ENCODE measurements at places on chromosomes 2 and 18.

DNA sequence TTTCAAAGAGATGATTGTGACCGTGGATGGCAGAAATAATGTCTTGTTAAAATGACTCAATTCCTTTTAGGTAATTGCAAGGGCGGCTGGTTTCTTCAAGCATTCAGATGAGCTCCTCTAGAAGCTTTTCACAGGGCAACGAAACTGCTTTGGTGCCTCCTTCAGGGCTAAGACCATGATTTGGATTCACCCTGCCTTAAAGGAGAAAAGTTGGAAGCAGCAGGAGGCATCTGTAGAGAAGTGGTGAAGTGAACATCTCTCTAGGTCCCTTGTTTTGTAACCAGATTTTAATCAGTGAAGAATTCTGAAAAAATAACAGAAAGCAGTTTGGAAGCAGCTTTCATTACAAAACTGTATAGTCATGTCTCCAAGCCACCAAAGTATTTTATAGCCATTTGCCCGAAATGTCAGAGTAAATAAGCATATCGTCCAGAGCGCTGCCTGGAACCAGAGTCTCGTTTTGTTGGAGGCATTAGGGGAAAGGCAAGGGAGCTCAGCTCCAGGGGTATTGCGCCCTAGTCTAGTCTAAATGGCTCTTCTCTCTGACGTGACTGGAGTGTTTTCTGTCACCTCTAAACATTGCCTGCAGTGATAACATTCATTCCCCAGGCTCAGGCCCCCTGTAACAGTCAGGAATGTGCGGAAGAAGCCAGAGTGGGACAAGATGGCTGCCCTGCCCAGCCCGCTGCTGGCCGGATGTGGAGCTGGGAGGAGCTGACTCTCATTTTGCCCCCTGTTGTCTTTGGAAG, 57.8 kb upstream of the ITGB6 start:
- no peak for DNase-seq

DNA sequence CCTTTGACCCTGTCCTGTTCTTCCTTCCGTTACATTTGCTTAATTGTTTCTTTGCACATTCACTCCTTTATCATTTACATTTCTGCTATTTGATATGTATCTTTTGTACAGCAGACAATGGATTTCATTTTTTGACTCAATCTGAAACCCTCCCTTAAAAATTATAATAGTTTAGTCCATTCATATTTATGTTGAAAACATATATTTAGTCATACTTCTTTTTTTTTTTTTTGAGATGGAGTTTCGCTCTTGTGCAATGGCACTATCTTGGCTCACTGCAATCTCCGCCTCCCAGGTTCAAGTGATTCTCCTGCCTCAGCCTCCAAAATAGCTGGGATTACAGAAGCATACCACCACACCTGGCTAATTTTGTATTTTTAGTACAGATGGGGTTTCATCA, 95.3 kb upstream of the TGFA start:
- DNase-seq = no peak

DNA sequence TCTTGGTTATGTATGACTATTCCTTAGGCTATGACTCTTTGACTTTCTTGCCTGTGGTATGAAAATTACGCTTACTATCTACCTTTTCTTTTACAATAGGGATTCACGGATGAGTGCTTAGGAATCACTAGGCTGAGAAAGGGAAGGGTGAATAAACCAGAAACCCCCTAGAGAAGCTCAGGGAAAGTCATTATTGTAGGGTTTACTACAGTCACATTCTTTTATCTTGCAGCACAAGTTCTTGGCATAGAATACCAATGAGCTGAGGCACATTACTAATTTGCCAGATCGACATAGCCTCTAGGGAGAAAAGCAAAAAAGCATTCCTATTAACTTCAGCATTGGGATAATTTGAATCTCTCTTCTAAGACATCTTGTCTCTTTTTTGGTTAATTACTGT, 103.3 kb downstream of the ST6GAL2 start:
- no peak for DNase-seq

DNA sequence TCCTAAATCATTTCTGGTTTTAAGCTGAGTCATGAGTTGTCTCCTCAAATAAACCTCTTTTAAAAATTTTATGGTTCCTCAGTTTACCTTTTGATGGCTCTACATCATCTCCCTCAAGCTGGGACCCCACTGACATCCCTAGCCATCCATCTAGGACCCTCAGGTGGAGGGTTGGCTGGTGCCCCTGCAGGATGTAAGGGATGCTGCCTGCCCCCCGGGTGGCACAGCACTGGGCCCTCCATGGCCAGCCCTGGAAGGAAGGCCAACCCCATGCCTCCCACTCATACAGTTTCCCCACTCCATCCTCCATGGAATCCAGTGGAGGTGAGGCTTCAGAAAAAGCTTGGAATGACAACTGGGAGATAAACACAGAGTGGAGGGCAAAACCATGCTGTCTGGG, 17.2 kb upstream of the GPC1 start:
- DNase-seq = no peak

- no peak for DNase-seq
These were observed 296 bp downstream of the TTC21B start for GRCh38 chr2:165953306-165953654.

DNA sequence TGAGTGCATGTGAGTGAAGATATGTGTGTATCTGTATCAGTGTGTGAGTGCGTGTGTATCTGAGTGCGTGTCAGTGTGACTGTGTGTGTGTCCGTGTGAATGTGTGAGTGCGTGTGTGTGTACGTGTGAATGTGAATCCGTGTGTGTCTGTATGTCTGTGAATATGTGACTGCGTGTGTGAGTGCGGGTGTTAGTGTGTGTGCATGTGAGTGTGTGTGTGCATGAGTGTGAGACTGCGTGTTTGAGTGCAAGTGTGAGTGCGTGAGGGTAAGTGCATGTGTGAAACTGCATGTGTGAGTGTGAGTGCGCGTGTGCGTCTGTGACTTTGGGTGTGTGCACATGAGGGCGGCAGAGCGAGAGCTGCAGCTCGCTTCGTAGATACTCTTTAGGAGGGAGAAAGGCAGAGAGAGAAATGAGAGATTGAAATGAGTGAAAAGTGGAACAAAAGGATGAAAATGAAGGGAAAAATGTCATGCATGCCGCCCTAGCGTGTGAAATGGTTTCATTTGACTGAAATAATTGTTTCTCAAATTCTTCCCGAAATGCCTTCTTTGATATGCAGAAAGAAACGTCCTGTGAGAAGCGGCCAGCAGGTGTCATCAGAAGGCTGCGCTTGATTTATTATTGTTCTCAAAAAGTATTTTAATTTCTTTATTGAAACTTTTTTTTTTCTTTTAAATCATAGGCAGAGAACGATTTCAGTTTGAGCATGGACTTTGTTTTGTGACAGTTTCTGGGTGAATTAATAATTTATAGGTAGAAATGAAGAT, 25.6 kb downstream of the ZNF407 start:
- DNase-seq = peak; percentile 23

- DNase-seq = no peak
These were observed 84.3 kb downstream of the MAP3K20 start for GRCh38 chr2:173159791-173160463.

DNA sequence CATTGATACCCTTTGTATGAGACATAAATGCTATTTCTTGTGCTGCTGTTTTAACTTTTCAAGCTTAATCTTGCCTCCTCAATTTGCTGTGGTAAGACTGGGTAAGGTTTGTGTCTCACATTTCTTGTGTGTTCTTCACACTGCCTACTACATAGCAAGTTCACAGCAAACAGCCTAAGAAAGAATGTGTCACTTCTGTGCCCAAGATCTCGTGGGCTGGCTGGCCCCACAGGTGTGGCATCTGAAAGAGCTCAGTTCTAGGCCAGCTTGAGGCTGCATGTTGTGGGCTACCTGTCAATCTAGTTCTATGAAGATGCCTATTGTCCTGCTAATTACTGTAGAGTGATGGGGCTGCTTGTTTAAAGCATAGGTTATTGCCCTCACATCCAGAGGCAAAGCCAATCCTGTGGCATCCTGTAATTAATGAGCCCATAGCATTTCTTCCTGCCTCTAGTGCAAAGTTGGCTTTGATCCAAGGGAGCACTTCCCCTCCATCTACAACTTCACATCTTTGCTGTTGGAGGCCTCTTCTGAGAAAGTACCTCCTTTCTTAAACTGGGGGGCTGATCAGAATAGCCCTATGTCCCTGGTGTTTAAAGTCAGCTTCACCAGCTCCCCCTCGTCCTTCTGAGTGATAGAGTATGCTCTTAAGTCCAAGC, 40.9 kb upstream of the ASPRV1 start:
- DNase-seq = no peak

- no peak for DNase-seq
These were observed 3.9 kb upstream of the CNDP2 start for GRCh38 chr18:74492259-74492658.

DNA sequence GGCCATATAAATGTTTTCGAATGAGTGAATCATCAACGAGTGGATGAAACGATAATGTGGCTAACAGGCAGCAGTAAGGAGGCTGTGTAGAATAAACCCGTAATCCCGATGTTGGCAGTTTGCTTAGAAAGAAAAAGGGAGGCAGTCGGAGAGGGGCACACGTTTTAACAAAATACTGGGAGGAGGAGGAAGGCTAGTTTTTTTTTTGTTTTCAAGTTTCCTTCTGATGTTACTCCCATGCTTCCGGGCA, 476 bp upstream of the MSH2 start:
- DNase-seq = no peak

DNA sequence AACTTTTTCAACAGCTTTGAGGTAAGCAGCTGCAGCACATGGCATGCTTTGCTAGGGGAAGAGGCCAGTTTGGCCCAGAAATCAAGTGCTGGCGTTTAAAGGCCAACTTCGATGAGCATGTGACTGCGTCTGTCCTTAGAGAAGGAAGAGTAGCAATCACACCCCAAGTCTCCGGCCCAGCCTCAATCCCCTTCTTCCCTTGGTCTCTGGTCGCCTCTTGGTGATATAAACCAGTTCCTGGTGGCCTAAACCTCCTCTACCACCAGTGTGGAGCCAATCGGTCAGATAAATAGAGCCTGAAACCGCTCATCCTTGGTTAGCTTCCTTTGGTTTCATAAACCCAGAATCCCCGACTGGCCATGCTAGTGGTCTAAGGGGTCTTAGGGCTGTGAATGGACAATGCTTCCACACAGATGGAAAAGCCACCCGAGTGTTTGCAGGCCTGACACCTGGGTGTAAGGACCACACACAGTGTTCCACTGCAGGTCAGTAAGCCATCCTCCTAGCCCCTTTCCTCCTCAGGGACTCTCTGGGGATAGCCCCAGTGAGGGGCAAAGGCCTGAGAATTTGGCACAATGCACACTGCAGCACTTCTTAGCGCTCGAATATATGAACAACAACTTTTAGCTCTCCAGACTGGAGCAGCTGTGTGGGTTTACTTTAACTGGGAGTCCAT, 23.0 kb upstream of the COX7A2L start:
- no peak for DNase-seq

GRCh38 chr2:221285148-221285547, 287.0 kb downstream of the EPHA4 start:
- no peak for DNase-seq

- DNase-seq = peak; percentile 37
These were observed 11.7 kb upstream of the ACYP2 start for GRCh38 chr2:54103454-54104314.

GRCh38 chr2:4866198-4866597, 826.0 kb upstream of the SOX11 start:
- no peak for DNase-seq

- no peak for DNase-seq
These were observed 275.3 kb upstream of the CCDC68 start for GRCh38 chr18:55234366-55235093.

DNA sequence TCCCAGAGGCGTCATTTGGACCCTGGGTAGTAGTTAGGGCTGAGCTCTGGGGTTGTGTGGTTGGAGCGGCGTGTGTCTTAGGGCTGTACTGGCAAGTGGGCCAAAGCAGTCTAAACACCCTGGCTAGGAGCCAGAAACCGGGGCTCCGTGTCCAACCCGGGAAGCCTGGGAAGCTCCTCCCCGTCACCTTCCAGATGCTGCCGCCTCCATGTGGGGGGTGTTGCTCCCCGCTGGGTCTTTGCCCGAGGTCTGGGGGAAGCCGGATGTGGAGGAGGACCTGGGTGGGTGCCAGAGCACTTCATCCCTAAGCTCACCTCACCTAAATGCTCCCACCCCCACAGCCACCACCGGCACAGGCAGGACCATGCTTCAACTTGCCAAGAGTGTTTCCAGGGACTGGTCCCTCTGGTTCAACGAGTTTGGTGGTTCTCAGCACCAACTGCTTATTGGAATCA, 25.4 kb downstream of the TET3 start:
- DNase-seq = no peak

DNA sequence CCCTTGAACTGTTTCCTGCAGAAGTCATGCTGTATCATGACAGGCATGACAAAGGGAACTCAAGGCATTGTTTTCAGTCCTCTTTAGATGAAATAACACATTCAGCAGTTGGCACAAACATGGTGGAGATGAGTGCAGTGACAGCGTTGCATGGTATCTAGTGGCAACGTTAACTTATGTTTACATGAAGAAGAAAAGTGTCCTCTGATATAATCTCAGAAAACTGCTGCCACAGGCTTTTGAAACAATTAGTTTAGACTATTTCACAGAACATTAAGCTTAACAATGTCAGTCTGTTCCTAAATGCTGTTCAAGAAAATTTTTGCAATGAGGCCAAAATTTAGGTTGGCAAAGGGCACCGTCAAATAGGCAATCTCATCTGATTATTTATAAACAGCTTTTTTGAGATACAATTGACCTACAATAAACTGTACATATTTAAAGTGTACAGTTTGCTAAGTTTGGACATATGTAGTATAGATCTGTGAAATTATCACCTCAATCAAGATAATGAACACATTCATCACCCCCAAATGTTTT, 64.7 kb downstream of the LYPD6B start:
- no peak for DNase-seq

- no peak for DNase-seq
These were observed 31.5 kb upstream of the SCG2 start for GRCh38 chr2:223633656-223634055.
